ENCODE measurements at places on chromosomes 2 and 18. TPM values are rescaled to one million over a fixed set of nuclear protein-coding genes. Genes with fewer than 3 reads are reported as not detected.

VWA3B gene
- total RNA-seq, result not detected

CPS1 gene
- not detected for total RNA-seq

CERKL gene
- total RNA-seq, result 0.11 TPM

L3MBTL4 gene
- 0.49 TPM for total RNA-seq

YES1 gene
- 7.9 TPM for total RNA-seq

IGFBP5 gene
- not detected for total RNA-seq

RFTN2 gene
- not detected for total RNA-seq

SPR gene
- total RNA-seq, result not detected

SLC23A3 gene
- total RNA-seq, result 11.8 TPM

MAT2A gene
- 177 TPM for total RNA-seq

SPP2 gene
- not detected for total RNA-seq

ACVR2A gene
- total RNA-seq, result 20.7 TPM

MERTK gene
- 0.67 TPM for total RNA-seq

ARHGEF4 gene
- 2.6 TPM for total RNA-seq

SOX11 gene
- not detected for total RNA-seq

FARP2 gene
- 21.8 TPM for total RNA-seq

ATG9A gene
- 48.7 TPM for total RNA-seq

CHST10 gene
- total RNA-seq, result 1.4 TPM

NTSR2 gene
- total RNA-seq, result not detected

PLCL1 gene
- total RNA-seq, result 16.9 TPM

RBM43 gene
- total RNA-seq, result 20.7 TPM

TIMM21 gene
- total RNA-seq, result 24.2 TPM

CDH19 gene
- total RNA-seq, result not detected

SLC8A1 gene
- 0.36 TPM for total RNA-seq

LBH gene
- 335 TPM for total RNA-seq

NGEF gene
- total RNA-seq, result not detected

PARD3B gene
- 1.3 TPM for total RNA-seq

MALL gene
- total RNA-seq, result not detected

LDLRAD4 gene
- 51.9 TPM for total RNA-seq

PAIP2B gene
- 11.0 TPM for total RNA-seq

Data from CD4-positive, alpha-beta memory T cell (primary cell).